Memory B cell (primary cell): ENCODE measurements at places on chromosomes 1 and 21.

GRCh38 chr1:40679165-40679953 lies 12.1 kb upstream of the NFYC start:
- DNase-seq, result no peak

- DNase-seq, result no peak
Measured at GRCh38 chr1:61490924-61491323, 234.0 kb downstream of the TM2D1 start.

DNA sequence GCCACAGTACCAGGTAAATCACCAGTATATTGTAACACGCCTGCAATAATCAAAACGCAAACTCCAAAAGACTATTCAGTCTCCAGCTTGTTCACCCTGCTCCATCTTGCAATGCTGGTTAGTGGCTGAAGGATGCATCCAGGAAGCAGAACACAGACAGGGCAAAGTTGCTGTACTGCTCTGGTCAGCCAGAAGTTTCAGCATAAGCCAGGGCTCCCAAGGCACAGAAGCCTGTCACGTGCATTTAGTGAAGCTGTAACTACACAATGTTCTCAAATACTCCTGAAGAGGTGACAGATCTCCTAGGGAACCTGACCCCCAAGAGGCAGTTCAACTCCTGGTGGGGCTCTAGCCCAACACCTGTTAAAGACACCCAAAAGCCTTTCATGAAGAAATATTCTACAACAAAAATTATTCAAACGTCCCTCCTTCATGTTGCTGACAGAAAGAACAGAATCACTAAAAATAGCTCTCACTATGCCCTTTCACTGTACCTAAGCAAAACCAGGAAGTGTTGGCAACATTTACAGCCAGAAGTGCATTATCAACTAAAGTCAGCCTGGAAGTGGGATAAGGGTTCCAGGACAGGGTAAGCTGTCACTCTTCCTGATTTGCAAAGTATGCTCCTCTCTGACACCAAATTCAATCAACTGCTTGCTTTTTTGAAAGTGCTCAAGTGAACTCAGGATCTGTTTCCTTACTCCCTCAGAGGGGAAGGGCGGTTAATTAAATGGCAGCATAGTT lies 52.1 kb downstream of the SLC35D1 start:
- DNase-seq, result no peak

GRCh38 chr1:151661751-151662150 lies 49.9 kb downstream of the SNX27 start:
- no peak for DNase-seq

GRCh38 chr1:157113631-157114030 lies 14.0 kb upstream of the ETV3L start:
- no peak for DNase-seq

- no peak for DNase-seq
Measured at GRCh38 chr1:243490748-243491686, 235.2 kb downstream of the SDCCAG8 start.

GRCh38 chr1:63651161-63651701 lies 58.0 kb downstream of the PGM1 start:
- DNase-seq, result no peak
